ENCODE measurements at places on chromosomes 2 and 18.
A peak's percentile ranks its signal among the peaks of the same experiment; 100 is the strongest.

DNA sequence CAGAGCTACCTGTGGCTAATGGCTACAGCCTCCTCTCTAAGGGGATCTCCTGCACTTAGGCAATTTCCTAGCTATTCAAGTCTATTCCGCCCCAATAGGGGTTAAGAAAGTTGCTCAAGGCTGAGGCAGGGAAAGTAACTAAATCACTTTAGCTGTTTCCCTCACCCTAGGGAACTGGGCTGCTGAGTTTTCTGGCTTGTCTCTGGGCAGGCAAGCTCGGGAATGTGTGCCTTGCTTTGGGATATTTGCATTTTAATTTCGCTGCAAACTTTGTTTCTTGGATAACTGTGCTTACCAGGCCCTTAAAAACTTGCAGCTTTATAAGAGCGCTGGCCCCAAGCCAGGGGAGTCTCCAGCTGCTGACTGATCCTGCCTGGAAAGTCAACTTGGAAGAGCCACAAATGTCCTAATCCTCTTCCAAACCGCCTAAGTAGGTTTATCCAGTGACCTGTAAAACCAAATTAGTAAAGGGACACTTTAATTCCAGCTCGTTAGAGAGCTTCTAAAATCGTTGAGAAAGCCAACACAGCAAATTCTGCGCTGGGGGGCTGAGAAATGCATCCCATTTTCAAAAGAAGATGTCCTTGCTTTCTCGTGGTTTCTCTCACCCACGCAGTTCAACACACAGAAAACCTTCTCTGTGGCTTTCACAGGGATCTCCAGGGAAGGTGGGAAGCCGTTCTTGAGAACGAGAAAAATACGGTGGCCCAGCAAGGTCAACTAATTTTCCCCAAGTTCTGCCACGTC, 59.5 kb upstream of the SP3 start:
- peak; percentile 73 for DNase-seq

DNA sequence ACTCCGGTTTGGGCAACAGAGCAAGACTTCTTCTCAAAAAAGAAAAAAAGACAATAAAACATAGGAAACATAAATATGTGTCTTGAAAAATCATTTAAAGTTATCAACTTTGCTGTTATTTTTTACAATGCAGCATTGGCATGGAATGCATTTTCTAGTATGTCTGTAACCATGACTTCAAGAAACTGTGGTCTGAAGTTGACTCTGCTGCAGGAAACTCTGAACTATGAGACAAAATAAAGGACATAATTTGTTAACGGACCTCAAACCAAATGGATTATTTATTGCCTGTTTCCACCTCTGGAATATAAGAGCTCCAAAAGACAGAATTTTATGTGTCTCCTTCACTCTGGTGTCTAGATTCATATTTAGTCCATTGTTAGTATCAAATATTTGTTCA, 79.1 kb downstream of the TRIB2 start:
- no peak for DNase-seq

DNA sequence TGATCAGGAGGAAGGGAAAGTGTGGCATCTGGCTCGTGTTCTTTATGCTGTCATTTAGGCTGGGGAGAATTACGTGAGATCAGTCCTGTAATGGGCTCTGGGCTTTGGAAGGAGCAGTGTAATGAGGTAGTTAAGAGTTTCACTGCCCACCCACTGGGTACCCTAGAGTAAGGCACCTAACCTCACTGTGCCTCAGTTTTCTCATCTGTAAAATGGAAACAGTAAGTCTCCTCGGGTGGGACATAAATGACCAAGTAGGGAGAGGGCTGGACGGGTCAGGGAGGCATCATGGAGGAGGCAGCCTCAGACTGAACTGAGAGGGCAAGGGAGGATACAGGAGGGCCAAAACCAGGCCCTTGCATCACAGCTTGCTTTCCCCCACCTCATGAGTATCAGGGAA, 97.3 kb upstream of the MCFD2 start:
- DNase-seq = no peak

GRCh38 chr2:120760446-120761135, 24.9 kb downstream of the GLI2 start:
- no peak for DNase-seq

- DNase-seq = no peak
Observed at GRCh38 chr2:119232666-119232993, 9.0 kb downstream of the STEAP3 start.

DNA sequence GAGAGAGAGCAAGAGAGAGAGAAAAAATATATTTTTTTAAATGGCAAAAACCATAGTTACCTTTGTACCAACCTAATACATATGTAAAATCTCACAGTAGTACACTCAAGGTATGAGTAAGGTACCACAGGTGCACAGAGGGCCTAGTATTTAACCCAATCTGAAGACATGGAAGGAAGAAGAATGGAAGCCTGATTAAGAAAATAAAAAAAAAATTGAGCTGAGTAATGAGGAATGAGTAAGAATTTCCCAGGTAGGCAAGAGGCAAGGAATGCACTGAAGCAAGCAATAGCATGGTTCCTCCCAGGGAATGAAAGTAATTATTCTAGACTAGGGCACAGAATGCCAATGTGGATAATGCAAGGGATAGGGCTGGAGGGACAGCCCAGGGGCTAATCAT, 294.2 kb downstream of the FIGN start:
- no peak for DNase-seq

GRCh38 chr18:44526705-44527415, 153.8 kb upstream of the SETBP1 start:
- DNase-seq = no peak

DNA sequence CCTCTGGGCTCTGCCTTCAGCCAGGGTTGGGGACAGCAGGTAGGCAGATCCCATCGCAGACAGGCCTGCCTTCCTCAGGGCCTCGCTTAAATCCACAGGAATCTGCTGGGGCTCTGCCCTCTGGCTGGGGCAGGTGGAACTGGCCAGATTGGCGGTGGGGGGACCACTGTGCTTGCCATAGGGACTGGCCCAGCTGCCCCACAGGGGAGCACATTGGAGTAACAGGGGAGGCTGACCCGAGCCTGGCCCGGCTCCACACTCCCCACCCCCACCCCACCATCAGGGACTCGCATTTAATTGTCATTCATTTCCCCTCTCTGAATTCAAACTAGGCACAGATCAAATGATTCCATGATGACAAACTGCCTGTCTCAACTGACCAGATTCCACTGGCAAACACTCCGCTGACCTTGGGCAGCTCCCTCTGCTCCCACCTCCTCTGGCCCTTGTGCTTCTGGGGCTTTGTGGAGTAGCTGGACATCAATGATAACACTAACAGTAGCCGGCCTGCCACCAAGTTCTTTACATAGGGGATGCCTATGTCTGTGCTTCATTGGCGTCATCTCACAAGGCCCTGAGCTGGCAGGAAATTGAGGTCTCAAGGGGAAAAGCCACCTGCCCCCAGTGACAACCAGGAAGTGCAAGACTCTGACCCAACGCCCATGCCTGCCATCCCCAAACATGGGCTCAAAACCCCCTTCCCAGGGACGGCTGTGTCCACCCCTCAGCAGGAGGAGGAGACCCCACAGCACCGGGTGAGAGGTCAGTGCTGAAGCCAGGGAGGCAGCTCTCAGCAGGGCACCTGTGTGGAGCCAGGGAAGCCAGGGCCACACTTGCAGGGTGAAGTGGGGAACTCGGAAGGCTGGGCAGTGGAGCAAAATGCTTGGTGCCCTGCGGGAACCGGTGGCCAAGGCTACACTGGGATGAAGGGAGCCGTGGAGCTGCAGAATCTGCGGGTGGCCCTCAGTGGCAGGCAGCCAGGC, 2.1 kb upstream of the B3GNT7 start:
- DNase-seq = no peak

GRCh38 chr2:88690591-88691338, 708 bp upstream of the RPIA start:
- no peak for DNase-seq

- peak; percentile 31 for DNase-seq
Observed at GRCh38 chr2:203682688-203683130, 23.7 kb upstream of the CD28 start.

DNA sequence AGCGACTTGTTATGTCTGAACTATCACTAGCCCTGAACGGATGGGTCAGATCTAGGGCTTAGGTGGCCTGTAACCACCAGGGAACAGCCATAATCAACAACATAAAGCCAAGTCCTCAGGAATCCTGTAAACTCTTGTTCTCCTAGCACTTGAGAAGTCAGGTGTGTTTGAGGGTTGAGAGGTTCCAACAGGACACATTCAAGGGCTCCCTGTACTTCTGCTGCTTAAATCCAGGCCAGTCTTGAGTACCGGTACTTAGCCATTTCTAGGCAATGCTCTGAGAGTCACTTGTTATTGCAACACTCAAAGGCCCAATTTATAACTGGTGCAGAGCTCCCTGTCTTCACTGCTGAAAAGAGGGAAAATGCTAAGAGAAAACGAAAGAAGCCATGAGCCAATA, 21.6 kb upstream of the SLC40A1 start:
- DNase-seq = no peak

- DNase-seq = no peak
Observed at GRCh38 chr2:139079311-139079710, 299.1 kb upstream of the NXPH2 start.

- no peak for DNase-seq
Observed at GRCh38 chr18:65754121-65754520, 3.3 kb downstream of the CDH7 start.

- peak; percentile 94 for DNase-seq
Observed at GRCh38 chr18:49052891-49053644, 102.3 kb upstream of the SMAD7 start.

DNA sequence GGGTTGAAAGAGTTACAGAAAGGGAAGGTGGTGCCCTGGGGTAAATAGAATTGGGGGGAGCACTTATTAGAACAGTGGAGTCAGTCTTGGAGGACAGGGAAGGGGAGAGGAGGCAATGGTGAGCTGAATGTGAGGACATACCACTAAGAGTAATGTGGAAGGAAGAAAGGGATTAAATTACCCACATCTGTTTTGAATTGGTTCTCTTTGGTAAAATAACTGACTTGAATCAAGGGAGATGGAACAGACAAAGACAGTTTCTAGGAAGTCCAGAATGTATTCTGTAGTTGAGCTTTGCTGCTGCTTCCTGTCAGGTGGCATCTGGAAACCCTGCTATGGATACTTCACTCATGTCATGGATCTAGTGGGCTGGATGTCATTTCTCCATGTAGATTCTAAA, 6.7 kb downstream of the SETBP1 start:
- no peak for DNase-seq

DNA sequence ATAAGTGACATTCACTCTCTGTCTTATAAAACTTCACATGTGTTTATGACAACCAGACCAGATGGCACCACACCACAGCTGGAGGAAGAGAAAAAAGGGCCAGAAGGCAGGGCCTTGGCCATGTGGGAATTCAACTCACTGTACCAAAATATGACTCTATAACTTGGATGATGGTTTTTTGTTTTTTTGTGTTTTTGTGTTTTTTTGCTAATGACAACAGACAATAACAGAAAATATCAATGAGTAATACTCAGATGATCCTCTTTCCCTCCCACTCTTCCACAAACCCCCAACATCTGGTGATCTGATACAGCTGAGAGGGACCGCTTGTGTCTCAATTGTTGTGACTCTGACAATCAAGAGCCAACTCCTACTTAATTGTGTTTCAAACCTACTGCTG, 12.4 kb downstream of the NMI start:
- DNase-seq = no peak

GRCh38 chr2:144146876-144147275, 373.0 kb downstream of the ZEB2 start:
- no peak for DNase-seq

GRCh38 chr2:219159771-219160185, 837 bp downstream of the NHEJ1 start:
- DNase-seq = no peak

GRCh38 chr2:8676191-8676920, 5.5 kb upstream of the ID2 start:
- DNase-seq = peak; percentile 75

DNA sequence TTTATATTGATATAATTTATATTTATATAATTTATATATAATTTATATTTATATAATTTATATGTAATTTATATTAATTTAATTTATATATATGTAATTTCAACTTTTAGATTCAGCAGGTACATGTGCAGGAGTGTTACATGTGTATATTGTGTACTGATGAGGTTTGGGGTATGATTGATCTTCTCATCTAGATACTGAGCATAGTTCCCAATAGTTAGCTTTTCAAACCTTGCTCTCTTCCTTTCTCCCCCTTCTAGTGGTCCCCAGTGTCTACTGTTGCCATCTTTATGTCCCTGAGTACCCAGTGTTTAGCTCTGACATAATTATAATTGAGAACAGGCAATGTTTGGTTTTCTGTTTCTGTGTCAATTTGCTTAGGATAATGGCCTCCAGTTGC, 1335.3 kb upstream of the CDH2 start:
- DNase-seq = no peak

DNA sequence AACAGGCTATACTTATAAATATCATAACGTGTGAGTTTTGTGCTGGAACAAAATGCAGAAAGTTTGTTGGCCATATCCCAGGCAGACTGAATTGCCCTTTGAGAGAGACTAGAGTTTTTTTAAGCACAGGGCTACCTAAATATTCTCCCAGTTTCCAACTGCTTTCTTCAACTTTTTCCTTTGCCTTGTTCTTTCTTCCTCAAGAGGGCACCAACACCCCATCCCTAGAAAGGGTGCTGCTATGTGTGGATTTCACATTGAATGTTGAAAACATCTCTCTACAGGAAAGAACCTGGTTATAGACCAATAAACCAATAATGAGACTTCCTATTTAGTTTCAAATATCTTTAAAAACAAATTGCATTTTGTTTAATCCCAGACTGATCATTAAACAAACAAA, 87.9 kb downstream of the ICOS start:
- DNase-seq = peak; percentile 11

- no peak for DNase-seq
Observed at GRCh38 chr2:20193185-20193584, 31.7 kb downstream of the SDC1 start.

All from GM04504 (cell line).